Mucosa of descending colon (tissue), 3 donors: ENCODE measurements at places on chromosomes 16 and 17. TPM values are rescaled to one million over a fixed set of nuclear protein-coding genes. Genes with fewer than 3 reads are reported as not detected.

DNA sequence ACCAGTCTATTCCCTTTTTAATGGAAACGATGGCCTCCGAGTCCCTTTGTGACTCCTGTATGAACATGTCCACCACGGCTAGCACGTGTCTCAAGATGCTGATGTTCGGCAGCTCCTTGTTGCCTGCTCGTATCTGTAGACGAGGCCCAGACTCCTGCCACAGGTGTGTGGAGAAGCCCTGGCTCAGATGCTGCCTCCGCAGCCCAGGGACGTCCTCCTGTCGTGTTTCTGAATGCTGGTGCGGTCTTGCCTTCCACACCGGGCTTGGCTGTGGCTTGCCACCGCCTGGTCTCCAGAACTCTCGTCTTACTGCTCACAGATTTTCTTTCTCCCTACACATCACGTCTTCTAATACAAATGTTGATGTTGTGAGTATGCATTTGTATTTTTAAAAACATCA is 17.0 kb downstream of the FOXF1 start:
- no peak for DNase-seq

The C16orf86 gene
- total RNA-seq: 6.8 TPM

GRCh38 chr17:27285516-27285915 is 8.4 kb upstream of the WSB1 start:
- DNase-seq: no peak

The TNFRSF13B gene
- 0.38 TPM for total RNA-seq

The CARD14 gene
- 2.4 TPM for total RNA-seq

DNA sequence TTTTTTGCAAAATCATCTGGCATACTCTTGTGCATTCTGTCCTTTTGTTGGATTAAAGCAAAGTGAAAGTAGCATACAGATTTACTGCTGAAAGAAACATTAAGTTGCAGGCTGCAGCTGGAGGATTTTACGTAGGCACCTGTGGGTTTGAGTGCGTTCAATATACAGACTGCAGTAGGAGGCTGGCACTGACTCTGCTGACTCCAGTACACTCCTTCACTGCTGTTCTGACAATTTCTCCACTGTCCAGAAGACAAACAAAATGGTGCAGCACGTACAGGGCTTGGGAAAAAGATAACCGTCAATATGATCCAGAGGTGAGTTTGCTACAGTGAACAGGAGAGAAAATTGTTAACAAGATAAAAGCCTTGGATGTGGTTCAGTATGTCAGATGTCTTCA is 73.3 kb downstream of the TANC2 start:
- no peak for DNase-seq

GRCh38 chr17:65698381-65699061 is 137.1 kb upstream of the AXIN2 start:
- no peak for DNase-seq

The MT1M gene
- total RNA-seq: 23.3 TPM

DNA sequence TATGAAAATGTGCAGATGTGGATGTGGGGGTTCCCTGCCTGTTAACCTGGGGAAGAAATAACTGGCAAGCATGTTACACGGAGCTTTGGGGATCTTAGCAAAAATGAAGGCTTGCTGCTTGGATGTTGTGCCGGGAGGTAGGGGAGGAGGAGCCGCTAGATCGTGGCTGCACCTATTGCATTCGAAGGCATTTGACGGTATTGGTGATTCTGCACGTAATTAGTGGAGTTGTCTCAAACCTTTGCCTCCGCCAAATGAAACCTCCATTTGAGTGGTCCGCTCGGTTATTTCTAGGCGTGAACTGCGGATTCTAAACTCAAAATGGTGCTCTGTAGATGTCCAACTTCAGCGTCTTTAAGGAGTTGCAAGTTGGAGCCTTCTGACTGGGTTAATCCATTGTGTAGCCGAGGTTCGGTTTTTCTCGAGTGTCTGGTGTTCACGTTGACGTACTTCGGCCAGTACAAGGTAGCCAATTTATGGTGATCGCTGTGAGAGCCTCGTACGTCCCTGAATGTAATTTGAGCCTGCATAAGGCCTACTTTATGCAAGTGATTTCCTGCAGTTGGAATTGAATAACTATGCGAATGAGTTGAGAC is 1.5 kb downstream of the TNRC6C start:
- no peak for DNase-seq

- no peak for DNase-seq
Measured at GRCh38 chr17:48907713-48908046, 527 bp upstream of the UBE2Z start.

The AOC2 gene
- total RNA-seq: 2.1 TPM

The UMOD gene
- total RNA-seq: not detected

The RHOT2 gene
- 138 TPM for total RNA-seq

DNA sequence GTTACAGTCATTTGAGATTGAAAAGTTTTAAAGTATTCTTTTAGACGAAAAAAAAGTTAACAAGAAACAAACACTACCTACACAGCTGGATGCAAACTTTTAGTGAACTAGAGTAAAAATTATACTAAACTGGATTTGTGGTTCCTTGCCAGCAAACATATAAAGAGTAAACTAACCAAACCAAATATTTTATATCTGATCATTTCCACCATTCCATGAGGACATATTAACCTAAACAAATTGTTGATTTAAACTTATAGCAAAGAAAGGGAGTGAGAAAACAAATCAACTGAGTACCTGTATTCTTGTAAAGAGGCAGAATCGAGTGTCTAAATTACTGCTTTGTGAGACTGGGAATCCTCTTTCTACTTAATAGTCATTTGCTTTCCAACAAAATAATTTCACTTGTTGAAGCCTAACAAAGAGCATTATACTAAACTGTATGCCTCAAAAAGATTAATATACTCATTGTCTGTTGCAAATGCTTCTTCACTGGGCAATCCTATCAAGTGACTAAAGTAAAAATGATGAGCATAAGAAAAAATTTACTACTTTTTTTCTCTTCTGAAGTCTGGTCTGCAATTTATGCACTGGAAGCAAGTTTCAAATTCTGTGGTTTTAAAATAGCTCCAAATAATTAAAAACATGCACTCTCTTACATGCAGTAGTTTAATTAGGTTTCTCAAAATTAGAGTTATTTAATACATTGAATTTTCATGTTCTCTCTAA is 37.5 kb downstream of the AKAP10 start:
- no peak for DNase-seq

The FNDC8 gene
- total RNA-seq: not detected

The MPP2 gene
- total RNA-seq: 0.55 TPM

The TLE7 gene
- not detected for total RNA-seq

The KRTAP4-1 gene
- not detected for total RNA-seq

DNA sequence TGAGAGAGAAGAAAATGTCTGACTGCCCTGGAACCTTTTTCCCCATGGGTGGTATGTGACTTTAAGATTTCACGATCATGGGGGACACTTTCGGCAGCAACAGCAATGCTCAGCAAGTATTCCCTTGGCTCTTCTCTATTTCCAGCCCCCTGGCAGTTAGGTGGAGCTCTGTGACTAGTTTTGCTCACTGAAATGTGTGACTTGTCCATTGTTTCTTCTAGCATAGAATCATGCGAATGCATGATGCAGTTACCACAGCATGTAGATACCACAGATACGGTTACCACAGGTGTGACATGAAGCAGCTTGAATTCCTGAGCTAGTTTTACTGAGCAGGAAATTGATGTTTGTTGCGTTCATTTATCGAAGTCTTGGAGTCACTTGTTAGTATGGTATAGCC is 1034.5 kb upstream of the EEF2KMT start:
- DNase-seq: no peak

The CBLN1 gene
- total RNA-seq: 0.29 TPM

GRCh38 chr16:31002250-31002700 is 8.2 kb downstream of the STX1B start:
- no peak for DNase-seq

The KRT31 gene
- total RNA-seq: not detected

GRCh38 chr17:902463-902862 is 77.1 kb downstream of the NXN start:
- no peak for DNase-seq

DNA sequence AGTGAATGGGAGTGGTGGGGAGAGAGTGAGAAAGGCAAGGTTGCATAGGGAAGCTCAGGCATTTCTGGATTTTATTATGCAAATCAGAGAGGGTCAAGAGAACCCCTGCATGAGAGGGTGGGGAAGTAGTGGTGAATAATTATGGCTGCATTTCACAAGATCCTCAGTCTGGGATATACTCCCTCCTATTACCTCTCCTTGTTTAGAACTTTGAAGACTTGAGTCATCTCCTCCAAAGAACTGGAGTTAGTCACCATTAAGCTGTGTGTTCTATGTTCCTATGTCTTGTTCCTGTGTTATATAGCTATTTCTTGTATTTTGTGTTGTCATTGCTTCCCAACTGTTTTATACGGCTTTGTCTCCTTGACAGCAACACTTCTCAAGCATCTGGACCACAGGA is 18.4 kb downstream of the SOX9 start:
- DNase-seq: no peak

The KCNJ2 gene
- total RNA-seq: 14.4 TPM

DNA sequence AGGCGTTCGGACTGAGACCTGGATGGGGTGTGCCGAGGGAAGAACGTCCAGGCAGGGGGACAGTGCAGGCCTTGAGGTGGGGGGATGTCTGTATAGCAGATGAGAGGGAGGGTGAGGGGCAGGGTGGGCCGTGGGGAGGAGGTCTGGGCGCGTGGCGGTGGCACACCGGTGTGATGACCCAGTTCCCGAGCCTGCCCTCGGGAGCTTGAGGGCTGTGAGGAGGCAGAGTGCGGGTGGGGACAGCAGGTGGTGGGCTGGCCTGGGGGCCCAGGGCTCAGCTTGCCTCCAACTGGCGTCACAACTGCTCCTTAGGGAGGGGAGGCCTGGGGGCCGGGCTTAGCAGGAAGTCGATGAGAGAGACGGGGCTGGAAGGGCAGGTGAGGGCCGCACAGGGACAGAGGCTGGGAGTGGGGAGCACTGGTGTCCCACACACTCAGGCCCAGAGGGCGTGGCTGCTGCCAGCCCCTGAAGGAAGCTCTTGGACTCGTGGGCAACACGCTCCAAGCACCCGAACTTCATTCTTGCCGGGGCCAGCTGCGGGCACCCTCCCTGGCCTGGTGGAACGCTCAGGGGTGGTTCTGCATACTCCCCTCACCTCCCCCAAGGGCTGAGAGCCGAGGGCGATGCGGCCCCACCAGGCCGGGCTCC is 6.5 kb downstream of the CACNA1H start:
- DNase-seq: no peak

GRCh38 chr17:67035131-67036083 is 8.9 kb upstream of the CACNG1 start:
- no peak for DNase-seq

DNA sequence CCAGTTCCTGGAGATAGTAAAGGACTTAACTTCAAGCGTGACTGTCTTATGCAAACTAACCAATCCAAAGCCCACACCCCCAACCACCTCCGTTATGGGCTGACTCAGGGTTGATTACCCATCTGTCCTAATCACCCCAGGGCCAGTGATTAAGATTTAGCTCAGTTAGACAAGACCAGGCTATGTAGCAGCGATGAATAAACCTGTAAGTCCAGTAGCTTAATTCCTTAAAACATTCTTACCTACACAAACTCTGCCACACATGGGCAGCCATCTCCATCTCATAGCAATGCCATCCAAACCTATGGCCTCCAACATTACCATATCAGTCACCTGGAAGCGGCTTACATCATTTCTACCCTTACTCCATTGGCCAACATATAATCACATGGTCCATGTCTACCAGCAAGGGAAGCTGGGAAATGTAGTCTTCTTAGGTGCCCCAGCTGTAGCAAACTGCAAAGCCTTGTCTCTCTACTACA is 266.7 kb downstream of the SHISA9 start:
- no peak for DNase-seq

GRCh38 chr16:82773018-82773417 is 146.2 kb downstream of the CDH13 start:
- DNase-seq: no peak

The SLC5A2 gene
- total RNA-seq: not detected

DNA sequence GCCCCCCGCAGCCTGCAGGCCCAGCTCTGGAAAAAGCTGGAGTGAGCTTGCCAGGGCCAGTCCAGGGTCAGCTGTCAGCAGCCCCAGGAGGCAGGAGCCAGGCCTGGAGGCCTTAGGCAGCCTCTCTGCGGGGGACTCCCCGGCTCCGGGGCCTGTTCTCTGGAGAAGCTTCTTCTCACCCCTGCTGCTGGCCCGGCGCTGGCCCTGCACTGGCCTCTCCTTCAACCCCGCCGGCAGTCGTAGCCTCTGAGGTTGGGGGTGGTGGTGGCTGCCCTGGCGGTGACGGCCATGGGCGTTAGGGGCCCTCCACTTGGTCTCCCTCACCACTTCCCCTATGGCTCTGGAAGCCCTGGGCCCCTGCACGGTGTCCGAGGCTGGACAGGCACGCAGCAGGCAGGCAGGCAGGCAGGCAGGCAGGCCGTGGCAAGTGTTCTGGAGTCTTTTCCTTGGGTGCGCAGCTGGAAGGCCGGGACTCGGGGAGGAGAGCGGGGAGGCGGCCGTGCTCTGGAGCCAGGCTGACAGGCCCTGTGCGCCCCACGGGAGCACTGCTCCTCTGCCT is 2.1 kb downstream of the FOXF1 start:
- DNase-seq: no peak

The CCL22 gene
- 0.16 TPM for total RNA-seq

The CETP gene
- total RNA-seq: 0.22 TPM

- DNase-seq: no peak
Measured at GRCh38 chr16:46932802-46933201, 40.7 kb downstream of the DNAJA2 start.

GRCh38 chr17:46026166-46027047 is 27.4 kb downstream of the STH start:
- no peak for DNase-seq

The GNPTG gene
- 68.9 TPM for total RNA-seq

DNA sequence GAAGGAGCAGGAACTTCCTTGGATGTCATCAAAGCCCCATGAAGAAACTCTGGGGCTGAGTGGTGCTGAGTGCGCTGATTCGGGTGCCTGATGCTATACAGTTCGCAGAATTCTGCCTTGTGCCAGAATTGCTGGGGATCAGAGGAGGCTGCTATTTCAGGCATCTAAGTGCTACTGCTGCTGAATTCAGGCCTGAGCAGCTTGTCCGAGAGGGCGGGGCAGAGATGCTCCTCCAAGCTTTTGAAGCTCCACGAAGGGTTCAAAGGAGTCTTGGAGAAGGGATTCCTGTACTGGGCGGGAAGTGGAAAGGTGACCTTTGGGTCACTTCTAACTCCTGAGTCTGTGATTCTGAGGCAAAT is 227.8 kb downstream of the CCDC182 start:
- no peak for DNase-seq

GRCh38 chr16:57600048-57600835 is 28.2 kb upstream of the ADGRG1 start:
- peak; percentile 72 for DNase-seq

- DNase-seq: peak; percentile 46
Measured at GRCh38 chr16:86508947-86509758, 1.2 kb upstream of the FOXF1 start.

The TNFSF12 gene
- 69.4 TPM for total RNA-seq

DNA sequence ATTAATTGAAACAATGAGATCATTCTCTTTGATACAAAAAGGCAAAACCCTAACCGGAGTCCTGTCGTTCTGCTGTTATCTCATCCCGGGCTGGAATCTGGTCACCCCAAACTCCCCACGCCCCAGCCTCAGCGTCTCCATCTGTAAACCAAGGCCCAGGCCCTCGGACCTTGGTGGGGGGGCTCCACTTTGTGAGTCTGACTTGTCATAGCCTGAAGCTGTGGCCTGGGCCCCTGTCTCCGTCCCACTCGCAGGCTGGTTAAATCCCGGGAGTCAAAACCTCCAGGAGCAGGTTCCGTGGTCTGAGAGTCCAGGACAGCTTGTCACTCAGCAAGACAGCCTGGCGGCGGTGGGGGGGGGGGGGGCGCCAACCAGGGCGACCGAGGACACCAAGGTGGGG is 50.0 kb downstream of the SLC7A5 start:
- peak; percentile 27 for DNase-seq

- no peak for DNase-seq
Measured at GRCh38 chr16:81876273-81876900, 97.3 kb downstream of the PLCG2 start.

- no peak for DNase-seq
Measured at GRCh38 chr16:77955127-77955526, 67.2 kb upstream of the CLEC3A start.

The CDK5R1 gene
- 2.1 TPM for total RNA-seq
